Stimulated activated CD8-positive, alpha-beta memory T cell treated with anti-CD3 and anti-CD28 coated beads, Interleukin-12 subunit alpha, Interleukin-12 subunit beta, amount 100 ng/mL, for 4 hours (primary cell): ENCODE measurements at places on chromosomes 3 and 15.

DNA sequence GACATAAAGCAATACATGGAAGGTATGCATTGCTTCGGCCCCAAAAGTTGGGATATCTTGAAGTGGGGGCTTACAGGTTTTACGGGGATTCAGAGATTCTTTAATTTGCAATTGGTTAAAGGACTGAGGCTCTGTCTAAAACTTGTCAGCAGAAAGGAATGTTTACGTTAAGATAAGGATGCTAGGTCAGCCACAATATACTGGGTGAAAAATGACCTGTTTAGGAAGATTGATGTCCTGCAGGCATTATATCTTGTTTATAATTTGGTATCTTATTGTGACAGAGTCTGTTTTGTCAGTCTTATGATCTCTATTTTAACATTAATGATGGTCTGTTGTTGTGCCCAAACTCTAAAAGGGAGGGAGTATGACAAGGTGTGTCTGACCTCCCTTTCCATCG is 15.3 kb upstream of the CCNDBP1 start:
- DNase-seq, result no peak

DNA sequence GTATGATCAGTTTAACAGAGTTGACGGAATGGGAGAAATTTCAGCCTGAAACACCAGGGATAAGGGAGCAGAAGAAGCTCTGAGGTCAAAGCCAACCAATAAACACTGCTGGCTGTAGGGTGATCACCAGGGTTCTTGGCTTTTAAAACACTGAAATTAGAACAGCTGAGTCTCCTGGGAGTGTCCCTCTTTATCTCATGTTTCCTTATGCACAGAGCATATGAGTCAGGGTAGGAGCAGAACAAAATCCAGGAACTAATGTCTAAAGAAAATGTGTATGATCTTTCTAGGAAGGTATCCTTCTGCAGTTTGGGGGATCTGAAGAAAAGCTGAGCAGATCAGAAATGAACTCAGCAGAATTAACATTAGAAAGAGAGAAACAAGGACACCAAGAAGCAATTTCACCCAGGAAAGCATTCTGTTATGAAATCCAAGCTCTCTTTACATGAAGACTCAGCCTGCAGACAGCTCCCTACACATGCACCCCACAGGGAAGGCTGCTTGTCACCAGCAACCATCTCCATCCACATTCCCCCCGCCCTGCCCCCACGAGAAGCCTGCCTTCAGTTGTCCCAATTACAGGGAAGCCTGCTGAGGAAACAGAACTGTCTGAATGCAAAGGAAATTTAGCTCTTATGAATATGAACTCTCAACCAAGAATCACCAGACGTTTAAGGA is 469.7 kb downstream of the PDCD6IP start:
- DNase-seq, result no peak

- DNase-seq, result no peak
These were observed 168.4 kb downstream of the MEGF11 start for GRCh38 chr15:66085128-66085527.

- no peak for DNase-seq
These were observed 13.2 kb downstream of the ADAMTS9 start for GRCh38 chr3:64674591-64675076.

DNA sequence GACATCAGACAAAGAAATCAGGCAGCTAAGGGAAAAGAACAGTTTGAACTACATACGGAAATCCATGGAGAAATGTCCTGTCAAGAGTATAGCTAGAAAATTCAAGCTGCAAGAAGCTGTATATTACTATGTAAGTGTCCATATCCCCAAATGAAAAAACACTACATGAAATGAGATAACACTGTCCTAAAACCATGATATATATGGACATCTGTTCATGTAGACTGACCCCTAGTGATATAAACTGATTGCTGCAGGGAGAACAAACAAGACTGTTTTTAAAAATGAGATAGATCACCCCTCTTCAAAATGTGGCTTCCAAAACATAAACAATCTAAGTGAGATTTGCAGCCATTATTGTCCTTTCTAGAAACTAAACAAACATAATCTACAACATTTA is 985.6 kb downstream of the EPHA3 start:
- no peak for DNase-seq

GRCh38 chr3:146218880-146219866 is 31.7 kb downstream of the PLSCR4 start:
- no peak for DNase-seq

DNA sequence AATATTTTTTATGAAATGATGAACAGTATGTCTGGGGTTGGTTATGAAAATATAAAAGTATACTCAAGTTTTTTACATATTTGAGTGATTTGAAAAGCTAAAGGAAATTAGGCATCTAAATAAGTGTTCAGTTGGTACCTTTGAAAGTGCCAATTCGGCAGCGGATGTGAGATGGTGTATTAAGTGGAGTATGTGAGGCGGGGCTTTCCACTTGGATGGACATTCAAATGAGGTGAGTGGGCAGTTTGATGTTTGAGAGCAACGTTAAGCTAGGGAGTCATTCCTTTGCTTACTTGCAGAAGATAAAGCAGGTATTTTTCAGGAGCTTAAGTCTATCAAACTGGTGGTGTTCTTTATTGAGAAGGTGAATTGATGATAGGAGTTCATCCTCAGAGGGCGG is 189.0 kb upstream of the GOLIM4 start:
- no peak for DNase-seq

- no peak for DNase-seq
These were observed 44.4 kb upstream of the SPRED1 start for GRCh38 chr15:38208206-38208605.

DNA sequence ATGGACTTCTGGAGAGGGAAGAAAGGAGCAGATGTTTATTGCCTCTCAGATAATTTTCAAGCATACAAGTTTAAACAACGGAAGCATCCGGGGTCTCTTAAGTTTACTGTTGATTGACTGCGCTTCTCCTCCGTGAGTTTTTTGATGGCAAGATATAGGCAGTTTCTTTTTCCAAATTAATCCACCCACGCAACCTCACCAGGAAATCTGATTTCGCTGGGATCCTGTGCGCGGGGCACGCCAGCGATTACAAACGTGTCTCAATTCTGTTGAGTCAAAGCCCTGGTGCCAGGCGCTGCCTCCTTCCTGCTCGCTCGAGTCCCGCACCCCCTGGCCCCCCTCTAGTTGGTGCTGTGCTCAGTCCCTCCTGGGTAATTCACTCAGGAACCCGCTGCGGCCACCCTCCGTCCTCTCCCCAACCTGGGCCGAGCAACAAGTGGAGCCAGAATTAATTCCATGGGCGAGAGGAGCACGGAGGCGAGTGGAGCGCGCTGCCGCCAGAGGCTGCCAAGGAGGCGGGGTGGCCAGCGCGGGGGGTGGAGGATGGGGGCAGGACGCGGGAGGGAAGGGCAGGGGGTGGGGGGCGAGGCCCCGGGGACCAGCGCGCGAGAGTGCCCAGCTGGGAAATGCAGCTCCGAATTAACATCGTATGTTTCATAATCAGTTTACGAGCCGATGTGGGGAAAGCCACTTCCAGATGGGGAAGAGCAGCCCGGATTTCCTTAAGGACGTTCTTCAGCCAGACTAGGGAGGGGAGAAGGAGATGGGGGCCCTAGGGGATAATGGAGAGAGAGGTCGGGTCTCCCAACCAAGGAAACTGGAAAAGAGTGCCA is 6.0 kb downstream of the WNT5A start:
- no peak for DNase-seq

- peak; percentile 2 for DNase-seq
These were observed 235.9 kb downstream of the LPP start for GRCh38 chr3:188389711-188390342.

- no peak for DNase-seq
These were observed 812.9 kb upstream of the CFAP20DC start for GRCh38 chr3:59862686-59863085.

- no peak for DNase-seq
These were observed 44.3 kb downstream of the SLCO3A1 start for GRCh38 chr15:91897585-91898372.

DNA sequence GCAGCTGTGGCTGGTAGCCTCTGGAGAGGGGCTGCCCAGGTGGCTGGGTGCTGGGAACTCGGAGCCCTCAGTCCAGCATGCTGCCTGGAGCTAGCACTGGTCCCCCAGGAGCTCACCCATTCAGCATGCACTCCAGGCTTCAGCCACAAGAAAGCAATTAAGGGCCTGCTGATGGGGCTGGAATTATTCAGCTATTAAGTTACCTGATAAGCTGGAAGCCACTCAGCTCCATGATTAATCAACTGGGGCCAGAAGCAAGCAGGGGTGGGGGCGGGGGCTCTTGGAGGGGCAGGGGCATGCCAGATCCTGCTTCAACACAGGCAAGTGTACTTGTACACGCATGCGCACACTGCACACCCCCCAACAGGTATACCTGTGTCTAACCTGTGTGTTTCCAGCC is 22.1 kb upstream of the TMEM115 start:
- no peak for DNase-seq

GRCh38 chr15:48090115-48090514 is 30.7 kb upstream of the SLC24A5 start:
- no peak for DNase-seq

DNA sequence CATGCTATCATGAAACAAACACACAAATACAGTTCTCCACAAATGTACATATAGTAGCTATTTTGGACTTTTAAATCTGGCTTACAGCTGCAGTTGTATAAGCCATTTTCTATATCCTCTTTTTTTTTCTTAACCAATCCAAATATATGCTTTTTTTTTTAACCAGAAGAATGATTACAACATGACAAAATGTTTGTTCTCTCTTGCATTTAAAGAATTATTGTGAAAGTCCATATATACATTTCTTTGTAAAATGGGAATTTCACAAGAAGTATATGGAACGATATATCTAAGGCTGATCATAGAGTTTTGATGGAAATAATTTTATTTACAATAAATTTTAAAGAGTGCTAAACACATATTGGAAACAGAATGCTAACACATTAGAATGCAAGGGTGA is 95.6 kb downstream of the CD200R1L start:
- no peak for DNase-seq

GRCh38 chr3:181718987-181719911 is 7.5 kb downstream of the SOX2 start:
- DNase-seq, result no peak

DNA sequence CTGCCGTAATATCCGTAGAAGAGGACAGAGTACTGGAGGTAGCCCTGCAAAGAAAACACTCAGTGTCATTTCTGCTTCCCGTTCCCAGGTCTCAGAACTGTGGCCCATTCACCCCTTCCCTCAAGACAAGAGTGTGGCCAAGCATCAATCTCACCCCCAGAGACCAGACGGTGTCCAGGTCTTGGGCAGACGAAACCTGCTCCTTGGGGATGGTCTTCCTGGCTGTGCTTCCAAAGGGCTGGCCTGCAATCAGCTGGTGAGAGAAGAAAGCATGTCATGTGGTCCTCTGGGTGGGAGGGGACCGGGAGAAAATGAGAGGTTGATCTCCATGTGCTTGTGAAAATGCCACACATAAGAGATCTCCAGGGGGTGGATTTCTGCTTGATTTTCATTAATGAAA is 15.8 kb downstream of the TMC3 start:
- DNase-seq, result no peak

DNA sequence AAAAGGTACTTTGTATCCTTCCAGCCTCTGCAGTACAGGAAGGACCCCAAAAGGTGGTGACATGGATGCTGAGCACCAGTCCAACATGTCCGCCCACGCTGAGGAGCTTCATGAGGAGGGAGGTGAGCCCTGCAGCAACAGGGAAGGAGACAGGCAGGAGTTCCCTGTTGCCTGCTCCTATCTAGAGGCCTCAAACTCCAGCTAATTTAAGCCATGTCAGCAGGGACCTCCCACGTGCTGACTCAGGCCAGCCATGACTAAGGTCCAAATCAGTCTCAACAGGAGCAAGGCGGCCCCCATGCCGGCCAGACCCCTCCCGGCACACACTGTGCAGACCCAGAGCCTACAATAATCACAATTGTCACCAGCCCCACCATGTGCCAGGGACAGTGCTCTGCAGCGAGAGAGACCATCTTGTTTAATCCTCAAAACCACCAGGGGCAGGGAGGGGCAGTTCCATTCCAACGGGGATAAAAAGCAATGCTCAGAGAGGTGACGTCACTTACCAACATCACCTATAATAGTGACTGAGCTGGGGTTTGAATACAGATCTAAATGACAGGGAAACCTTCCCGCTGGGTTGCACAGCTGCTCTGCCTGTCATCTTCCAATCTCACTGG is 54.5 kb upstream of the GATA2 start:
- DNase-seq, result no peak

- no peak for DNase-seq
These were observed 297.3 kb downstream of the GABRB3 start for GRCh38 chr15:26475554-26475953.

GRCh38 chr3:3589715-3590130 is 209.5 kb upstream of the LRRN1 start:
- no peak for DNase-seq

GRCh38 chr3:49119036-49119435 is 1.6 kb downstream of the USP19 start:
- no peak for DNase-seq

- DNase-seq, result no peak
These were observed 63.3 kb upstream of the TP63 start for GRCh38 chr3:189567766-189568420.
